Ammon's horn (tissue), 1 donor: ENCODE measurements at places on chromosomes 7 and 10.
A peak's percentile ranks its signal among the peaks of the same experiment; 100 is the strongest.

GRCh38 chr7:45080265-45080957, 8.4 kb downstream of the NACAD start:
- no peak for DNase-seq

DNA sequence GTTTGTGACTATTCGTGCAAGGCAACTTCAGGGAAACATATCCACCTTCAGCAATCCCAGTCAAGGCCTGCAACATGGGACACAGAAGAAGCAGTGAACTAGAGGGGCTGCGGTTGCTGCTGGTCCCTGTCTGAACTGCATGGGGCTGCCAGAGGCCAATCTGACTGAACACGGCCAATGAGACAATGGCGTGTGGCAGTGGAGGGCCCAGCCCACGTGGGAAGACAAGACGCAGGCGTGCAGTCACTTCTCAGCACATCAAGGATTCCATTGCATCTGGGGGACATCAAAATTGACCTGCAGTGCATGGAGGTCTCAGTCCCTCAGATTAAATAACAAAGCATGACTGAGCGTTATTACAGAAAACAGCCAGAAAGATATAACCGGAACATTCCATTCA, 215.9 kb downstream of the HECW1 start:
- no peak for DNase-seq

- DNase-seq = no peak
Observed at GRCh38 chr7:96349572-96349971, 27.7 kb upstream of the SLC25A13 start.

GRCh38 chr10:111709603-111710002, 474.0 kb downstream of the GPAM start:
- no peak for DNase-seq

- peak; percentile 50 for DNase-seq
Observed at GRCh38 chr10:77925410-77925794, 1.2 kb downstream of the DLG5 start.

DNA sequence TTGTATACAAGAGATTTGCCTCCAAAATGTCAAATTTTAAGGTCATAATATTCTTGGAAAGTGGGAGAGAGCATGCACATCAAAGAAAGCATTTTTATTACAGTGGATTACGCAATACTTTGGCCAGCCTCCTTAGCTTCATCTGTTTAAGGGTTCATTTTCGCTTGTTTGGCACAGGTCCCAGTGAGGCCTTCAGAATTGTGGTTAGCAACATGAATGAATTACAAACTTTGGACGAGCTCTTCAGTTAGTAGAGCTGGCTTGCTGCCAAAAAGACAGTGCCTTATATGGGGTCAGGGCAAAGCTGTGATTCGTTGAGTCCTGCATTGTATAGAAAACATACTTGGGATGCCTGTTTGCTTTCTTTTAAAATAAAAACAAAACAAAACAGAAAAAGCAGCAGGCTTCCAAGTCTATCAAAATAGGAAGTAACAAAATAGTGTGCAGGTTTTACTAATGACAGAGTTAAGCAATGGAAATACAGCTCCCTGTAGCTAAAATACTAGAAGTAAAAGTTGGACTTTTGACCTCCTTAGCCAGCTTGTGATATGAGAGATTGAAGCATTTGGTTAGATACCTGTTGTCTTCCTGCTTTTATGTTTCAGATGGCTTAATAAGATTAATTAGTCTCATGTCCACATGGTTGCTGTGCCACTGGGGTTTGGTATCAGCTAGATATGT, 190.8 kb downstream of the MLLT10 start:
- DNase-seq = peak; percentile 93

DNA sequence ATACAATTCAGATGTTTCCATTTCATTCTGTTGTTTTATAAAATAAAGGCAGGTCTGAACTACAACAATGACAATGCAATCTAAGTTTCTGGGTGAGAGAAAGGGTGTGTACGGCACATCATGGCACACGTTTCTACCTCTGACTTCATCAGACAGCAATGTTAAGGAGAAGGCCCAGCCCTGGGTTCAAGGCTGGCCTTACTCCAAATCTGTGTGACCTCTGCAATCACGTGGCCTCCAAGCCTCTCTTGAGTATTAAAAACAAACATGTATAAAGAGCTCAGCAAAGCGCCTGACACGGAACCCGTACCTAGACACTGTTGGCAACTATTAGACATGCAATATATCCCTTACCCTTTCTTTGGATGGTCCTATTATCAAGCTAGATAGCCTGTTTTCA, 114.1 kb downstream of the LARP4B start:
- DNase-seq = no peak

DNA sequence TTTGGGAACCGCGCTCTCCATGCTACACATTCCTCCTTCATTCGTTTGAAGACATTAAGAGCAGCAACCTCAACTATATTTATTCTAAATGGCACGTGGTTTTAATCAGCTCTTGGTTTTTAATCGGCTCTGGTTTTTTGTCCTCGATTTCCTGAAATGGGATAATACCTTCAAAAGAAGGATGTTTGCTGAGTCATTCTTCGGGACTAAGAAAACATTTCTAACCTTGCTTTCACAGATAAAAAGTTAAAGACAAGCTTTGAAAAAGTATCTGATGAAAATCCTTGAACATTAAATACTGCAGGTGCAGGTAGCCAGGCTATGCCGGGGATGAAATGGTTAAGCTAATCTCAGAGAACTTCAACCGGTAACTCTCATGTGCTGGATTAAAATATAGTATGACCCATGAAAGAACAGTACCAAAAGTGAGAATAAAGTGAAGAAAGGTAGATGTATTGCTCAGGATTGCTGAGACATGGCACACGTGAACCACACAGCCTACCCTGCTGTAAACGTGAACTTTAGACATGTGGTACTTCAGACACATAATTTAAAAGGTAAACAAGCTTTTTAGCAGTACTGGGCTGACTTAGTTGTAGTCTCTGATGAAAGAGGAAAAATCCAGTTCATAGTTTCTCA, 89.1 kb downstream of the PTPRN2 start:
- no peak for DNase-seq

GRCh38 chr10:3754727-3755439, 30.1 kb downstream of the KLF6 start:
- no peak for DNase-seq
